ENCODE measurements at places on chromosomes 6 and 20.
A peak's percentile ranks its signal among the peaks of the same experiment; 100 is the strongest.

DNA sequence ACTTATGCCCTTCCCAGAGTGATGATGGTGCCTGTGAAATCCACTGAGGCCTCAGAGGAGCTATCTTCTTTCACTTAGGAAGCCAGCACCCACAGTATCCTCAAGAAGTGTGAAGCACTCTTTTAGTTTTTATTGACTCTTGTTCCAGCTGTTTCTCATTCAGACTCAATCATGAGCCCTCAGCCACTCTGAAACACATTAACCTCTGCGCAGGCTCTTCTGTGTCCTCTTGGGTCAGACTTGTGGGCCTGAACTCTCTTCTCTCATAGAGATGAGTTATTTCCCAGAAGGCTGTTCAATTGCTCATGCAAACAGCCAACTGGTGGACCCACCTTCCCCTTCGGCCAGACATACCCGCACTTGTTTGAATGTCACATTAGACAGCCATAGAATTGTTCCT, 27.8 kb upstream of the PREP start:
- no peak for DNase-seq

- no peak for DNase-seq
Measured at GRCh38 chr6:104418839-104419238, 440.9 kb downstream of the HACE1 start.

GRCh38 chr6:68638230-68638900, 3.3 kb downstream of the ADGRB3 start:
- no peak for DNase-seq

GRCh38 chr6:159012201-159012600, 12.2 kb upstream of the RSPH3 start:
- no peak for DNase-seq

DNA sequence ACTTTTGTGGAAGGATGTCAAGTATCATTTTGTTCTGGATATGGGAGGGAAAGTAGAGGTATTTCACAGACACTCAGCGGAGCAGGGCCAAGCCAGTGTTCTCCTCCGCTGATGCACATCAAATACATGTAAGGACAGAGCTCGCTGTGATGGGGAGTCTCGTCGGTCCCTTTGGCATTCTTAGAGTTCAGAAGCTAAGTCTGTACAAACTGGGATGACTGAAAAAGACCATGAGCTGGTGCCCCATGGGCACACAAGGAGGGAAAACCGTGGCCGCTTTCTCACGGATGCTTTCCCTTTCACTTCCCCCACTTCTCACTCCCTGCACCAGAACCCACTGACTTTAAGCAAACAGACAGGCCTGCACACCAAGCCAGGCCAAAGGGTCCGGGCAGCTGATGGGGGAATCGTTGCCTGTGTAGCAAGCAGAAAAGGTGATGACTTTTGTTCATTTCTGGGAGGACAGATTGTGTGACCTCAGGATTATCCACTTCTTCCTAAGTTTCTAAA, 27.7 kb upstream of the MPC1 start:
- DNase-seq = peak; percentile 35

DNA sequence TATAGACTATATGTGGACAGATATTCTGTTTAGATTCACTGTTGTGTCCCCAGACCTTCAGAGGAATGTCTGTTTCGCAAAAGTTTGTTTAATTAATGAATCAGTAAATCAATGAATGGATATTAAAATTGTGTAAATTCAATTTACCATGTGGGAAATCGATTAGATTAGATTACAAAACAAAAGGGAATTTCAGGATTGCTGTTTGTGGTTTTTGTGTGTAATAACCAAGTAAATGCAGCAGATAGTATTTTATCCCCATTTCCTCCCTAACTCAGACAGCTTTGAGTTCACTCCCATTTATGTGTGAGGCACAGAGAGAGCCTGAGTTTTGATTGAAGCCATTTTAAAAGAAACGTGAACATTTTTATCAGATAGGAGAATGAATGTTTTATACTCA, 214.8 kb downstream of the ADGB start:
- DNase-seq = no peak

- DNase-seq = no peak
Measured at GRCh38 chr20:9989066-9989724, 45.6 kb upstream of the ANKEF1 start.

- DNase-seq = no peak
Measured at GRCh38 chr6:139496654-139497344, 122.4 kb upstream of the CITED2 start.

DNA sequence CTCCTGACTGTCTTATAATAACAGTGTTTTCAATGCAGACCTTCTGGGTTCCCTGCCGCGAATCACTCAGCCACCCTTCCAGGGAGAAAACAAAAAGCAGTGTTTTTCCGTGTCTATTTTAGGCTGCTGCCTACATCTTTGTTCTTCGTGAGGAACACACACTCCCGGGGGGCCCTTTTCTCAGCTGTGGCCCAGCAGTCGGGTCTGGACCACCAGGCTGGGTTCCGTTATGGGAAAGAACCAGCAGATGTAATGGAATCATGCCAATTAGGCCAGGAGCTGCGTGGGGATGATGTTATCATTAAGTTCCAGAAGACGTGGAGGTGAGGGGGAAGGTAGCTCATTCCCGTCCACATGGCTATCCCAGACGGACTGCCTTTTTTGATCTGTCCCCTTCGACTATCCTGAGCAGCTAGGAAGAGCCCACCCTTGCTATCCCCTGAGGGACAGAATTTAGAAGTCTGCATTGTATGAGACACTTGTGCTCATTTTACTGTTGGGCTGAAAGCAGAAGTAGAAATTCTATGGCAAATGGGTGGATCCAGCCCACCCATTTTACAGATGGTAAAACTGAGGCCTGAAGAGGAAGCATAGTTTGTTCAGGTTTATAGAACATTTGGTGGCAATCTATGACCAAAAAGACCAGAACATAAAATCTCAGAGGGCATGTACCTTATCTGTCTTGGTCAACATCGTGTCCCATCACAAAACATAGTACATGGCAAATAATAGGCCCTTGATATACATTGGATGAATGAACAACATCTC, 54.5 kb downstream of the KCNB1 start:
- no peak for DNase-seq

DNA sequence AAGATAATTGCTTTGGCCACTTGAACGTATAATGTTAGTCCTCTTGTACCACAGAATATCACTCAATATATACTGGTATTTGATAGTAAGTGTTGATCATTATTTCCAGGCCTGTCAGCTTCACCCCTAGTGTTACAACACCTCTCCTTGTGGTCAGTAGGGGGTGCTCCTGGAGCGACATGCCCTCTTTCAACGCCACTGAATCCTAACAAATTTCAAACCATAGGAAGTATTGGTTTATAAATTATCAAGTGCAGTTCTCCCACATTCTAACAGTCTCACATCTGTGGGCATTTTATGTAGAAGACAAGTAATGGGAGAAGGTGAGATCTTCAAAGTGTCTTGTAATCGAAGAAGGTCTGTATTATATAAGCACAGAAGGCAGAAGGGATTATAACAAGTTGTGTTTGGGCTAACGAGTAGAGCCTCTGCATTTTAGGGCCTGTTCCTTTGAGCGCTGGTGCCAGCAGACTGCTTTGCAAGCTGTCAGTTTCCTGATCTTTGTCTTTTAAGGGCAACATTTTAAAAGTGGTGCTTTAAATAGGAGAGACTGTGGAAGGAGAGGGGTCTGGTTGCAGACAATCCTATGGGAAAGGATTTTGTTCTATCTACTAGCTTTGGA, 57.1 kb upstream of the CEP162 start:
- DNase-seq = no peak

- DNase-seq = no peak
Measured at GRCh38 chr6:111091987-111092386, 4.7 kb downstream of the SLC16A10 start.

GRCh38 chr6:166971271-166971670, 14.9 kb upstream of the RNASET2 start:
- no peak for DNase-seq

DNA sequence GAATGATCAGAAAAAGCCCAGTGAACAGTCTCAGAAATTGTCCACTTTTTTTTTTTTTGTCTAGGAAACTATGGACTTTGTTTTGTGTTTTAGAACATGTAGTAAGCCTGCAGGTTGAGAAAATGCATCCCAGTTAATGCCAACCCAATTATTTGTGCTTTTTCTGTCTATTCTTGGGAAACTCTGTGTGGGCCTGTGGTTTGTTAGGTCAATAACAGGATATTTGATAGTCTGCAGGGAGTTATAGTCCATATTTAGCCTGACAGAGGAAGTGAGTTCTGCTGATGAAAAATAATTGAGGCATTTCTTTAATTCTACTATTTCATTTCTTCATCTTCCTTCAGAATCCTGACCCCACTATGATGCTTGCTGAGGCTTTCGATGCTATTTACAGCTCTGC, 154.0 kb upstream of the LAMP5 start:
- DNase-seq = no peak

DNA sequence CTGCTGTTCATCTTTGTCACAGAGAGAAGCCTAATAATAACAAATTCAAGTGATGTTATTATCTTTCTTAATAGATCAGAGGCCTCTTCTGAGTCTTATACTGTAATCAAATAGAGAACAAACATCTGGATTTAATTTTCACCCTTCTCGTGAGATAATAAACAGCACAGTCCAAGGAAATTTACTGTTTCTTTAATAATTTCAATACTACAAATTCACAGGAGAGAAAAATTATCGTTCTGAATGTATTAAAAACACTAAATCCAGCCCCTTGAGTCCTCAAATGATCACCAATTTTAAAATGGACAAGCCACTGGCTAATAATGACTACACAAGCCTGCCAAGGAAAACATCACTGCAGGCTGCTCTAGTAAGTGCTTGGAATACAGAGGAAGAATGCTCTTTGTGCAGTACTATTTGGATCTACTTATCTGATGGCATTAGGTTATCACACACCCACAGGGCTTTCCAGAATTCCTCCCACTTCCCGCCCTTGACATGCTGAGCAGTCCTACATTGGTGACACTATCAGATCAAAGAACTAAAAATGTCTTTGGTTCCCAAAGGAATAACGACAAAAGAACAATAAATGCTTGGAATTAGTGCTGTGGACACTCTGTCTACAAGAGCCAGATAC, 38.1 kb downstream of the SYNE1 start:
- DNase-seq = no peak

DNA sequence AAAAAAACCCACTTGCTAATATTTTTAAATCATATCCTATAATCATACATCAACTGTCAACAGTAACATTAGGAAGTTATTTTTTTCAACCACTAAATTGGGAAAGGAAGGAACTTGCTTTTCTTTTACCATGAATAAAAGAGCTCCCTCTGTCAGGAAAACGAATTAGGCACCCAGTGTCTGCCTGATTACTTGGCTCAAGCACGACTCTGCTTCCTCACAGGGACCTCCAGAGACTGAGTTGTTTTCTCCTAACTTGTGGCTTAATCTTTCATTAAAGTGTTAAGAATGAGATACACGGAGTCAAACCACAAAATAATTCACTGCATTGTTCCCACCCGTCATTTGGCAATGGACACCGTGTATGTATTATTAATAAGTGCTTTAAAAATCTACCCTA, 1405.1 kb upstream of the EYS start:
- no peak for DNase-seq

DNA sequence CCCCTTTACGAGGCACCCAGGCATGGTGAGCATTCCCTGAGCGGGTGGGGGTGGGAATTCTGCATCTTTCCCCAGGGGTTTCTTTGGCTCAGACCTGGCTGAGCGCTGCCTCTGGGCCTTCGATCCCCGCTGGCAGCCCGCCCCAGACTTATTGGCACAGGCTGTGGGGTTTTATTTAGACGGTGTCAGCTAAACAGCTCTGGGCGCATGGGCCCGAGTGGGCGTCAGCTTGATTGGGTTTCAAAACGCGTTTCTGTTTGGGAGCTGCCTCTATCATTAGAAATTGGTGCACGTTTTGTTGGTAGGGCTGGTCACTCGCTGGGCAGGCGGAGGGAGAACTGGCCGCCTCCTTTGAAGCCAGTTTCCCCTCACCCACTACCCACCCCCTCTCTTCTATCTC, 21.0 kb downstream of the PMEPA1 start:
- no peak for DNase-seq

DNA sequence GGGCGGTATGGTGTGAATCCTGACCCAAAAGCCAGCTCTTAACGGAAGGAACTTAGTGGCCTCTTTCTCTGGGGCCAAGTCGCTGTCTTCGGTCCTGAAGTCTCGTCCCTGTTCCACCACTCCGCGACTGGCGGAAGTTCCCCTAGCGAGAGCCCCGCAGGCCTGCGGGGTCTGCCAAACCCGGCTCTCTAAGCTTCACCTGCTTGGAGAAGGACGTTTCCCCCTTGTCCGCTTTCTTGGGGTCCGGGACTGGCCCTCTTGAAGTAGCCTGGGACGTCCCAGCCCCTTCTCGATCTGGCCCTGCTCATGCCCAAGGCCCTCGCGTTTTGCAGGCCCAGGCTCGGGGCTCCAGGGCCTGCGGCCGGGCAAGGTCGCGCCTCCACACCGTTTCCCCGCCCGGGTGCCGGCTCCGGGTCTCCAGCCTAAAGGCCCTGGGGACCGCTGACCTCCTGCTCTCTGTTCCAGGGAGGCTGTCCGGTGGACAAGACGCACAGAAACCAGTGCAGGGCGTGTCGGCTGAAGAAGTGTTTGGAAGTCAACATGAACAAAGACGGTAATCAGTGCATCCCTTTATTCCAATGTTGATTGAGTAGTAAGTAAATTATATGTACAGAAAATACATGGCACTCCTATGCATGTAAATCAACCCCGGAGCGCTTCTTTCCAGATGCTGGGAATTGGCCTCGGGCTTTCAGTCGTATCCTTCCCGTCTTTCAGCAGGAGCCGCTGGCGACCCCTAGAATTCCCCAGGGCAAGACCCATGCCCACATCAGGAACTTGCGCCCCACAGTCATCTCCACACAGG, 8.8 kb downstream of the NR2E1 start:
- DNase-seq = no peak

DNA sequence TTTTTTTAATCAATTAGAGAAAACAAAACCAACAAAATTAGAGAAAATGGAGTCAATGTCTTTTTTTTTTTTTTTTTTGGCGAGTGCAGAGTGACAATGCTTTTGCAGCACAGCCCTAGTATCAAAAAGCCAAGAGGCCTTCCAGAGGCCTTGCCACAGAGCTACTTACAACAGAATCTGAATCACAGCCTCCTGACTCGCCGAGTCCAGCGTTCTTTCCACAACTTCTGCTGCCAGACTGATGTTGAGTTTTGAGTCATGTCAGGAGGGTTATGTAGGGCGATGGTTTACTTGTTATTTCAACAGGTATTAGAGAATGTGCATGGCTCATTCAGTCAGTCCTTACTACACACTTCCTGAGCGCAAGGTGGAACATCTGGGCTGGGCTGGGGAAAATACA, 88.6 kb downstream of the FNDC1 start:
- DNase-seq = no peak

Measured in CD8-positive, alpha-beta memory T cell (primary cell).